ENCODE measurements at places on chromosomes 16 and 17. TPM values are rescaled to one million over a fixed set of nuclear protein-coding genes. Genes with fewer than 3 reads are reported as not detected.
A peak's percentile ranks its signal among the peaks of the same experiment; 100 is the strongest.

GRCh38 chr16:85729452-85730185 lies 21.3 kb downstream of the C16orf74 start:
- no peak for DNase-seq

DNA sequence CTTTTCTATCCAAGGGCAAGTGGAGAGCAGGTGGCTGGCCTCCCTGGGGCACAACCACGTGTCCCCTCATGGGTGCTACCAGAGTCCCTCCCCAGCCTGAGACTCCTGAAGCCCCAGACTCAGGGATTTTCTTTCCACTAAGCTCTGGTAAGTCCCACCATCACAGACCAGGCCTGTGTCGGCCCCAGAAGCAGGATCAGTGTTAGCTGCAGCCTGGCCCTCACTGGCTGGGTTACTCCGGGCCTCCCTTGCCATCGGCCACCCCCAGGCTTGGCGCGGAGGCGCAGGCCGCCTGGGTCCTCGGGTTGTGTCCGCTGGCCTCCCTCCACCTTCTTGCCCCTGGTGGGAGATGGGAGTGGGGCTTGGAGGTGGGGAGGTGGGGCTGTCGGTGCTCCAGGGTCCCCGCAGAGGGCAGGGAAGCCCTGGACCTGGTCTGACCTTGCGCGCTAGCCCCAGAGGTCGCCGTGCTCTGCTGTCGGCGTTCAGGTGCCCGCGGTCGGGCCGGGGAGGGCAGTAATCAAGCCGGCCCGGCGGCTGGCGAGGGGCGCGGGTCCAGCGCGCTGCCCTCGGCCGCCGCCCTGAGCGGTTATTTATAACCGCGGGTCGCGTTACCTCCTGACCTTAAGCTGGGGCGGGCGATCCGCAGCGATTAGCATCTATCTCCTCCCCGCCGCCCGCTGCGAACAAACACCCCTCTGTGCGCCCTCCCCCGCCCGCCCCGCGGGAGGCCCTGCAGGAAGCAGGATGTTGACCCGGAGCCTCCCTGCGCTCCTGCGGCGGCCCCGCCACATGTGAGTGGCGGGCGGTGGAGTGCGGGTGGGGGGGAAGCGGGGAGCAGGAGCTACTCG lies 78.1 kb upstream of the TOB1 start:
- peak; percentile 58 for DNase-seq

GRCh38 chr17:82840431-82840831 lies 609 bp upstream of the ZNF750 start:
- DNase-seq = no peak

- DNase-seq = no peak
Observed at GRCh38 chr16:1643521-1643920, 31.4 kb downstream of the CRAMP1 start.

GRCh38 chr17:34645594-34645993 lies 66.2 kb downstream of the TMEM132E start:
- DNase-seq = no peak

GRCh38 chr16:82820855-82821254 lies 194.1 kb downstream of the CDH13 start:
- no peak for DNase-seq

DNA sequence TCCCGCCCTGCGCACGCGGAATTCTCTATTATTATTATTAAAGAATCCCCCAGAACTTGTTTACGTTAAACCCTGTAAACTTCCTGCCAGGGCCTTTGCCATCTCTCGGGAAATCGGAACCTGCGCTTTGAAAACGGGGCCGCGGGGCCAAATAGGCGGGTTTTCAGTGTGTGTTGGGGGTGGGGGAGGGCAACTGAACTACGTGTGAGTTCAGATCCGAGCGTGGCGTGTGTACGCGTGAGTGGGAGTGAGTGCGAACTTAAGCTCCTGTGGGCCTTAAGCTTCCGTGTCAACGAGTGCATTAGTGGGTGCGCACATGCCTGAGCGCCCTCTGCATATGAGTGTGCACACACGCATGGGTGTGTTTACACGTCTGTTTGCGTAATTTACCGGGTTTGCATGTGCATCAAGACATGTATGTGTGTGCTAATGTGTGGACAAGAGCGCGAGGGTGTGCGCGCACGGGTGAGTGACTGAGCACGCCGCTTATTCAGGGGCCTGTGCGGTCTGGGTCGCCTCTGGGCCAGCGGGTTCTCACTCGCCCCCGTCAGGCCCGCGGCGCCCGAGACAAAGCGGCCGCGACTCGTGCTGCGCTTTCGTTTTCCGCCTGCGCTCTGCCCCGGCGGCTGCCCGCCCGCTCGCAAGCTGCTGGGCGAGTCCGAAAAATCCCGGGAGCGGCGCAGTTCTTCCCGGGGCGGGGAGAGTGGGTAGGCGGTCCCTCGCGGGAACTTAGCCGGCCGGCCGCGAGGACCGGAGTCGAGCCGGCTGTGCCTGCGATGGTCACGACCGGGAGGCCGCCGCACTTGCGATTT lies 1.2 kb upstream of the FOXF1 start:
- no peak for DNase-seq

DNA sequence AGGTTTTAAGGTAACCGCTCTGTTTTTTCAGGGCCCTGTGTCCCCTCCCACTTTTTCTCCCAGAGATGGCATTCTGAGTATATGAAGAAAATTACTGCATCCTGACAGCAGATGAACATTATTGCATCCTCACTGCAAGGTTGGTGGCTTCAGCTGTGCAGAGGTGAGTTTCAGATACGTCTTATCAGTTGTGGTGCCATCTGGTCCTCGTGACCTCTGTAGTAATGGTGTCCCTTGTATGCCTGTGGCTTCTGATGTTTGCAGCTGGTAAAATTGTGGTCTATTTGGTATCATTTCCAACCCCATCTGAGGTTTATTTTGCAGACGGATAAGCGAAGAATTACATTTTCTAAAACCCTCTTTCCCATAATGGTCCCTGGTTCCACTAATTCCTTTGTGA lies 417.0 kb downstream of the HS3ST3B1 start:
- no peak for DNase-seq

DNA sequence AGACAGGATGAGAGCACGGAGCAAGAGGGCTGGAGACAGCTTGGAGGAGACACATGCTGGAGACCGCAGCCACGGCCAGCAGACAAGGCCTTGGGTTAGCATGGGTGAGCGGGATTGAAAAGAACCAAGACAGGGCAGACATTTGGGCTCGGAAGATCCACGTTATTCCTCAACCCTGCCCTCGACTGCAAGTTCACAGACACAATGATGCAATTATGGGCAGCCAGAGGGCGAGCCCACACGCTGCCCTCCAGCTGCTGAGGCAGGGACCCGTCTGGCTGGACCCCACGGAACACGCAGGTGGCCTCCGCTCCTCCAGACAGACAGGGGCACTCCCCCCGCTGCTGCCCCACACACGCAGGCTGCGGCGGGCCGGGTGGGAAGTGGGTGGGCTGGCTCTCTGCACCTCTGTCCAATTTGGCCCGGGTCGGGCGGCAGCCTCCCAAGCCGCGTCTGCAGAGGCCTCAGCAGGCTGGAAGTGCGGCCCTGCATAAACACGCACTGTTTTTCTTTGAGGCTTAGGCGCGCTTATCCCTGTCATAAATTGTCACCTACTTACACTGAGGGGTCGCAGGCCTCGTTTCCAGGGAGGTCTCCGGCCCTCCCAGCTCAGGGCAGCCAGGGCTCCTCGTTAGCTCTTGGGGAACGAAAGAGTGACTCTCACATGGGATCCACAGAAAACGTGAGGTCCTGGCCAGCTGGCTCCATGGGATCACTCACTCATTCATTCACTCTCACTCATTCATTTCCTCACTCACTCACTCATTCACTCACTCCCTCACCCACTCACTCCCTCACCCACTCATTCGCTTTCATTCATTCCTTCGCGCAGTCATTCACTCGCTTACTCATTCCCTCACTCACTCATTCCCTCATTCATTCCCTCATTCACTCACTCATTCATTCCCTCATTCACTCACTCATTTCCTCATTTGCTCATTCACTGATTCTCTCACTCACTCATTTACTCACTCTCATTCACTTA lies 303.9 kb downstream of the C16orf95 start:
- DNase-seq = no peak

GRCh38 chr16:72085002-72085401 lies 8.4 kb downstream of the TXNL4B start:
- DNase-seq = no peak

- no peak for DNase-seq
Observed at GRCh38 chr16:1464196-1464893, 10.5 kb downstream of the CLCN7 start.

- DNase-seq = no peak
Observed at GRCh38 chr17:73240561-73240960, 21.1 kb downstream of the CPSF4L start.

- no peak for DNase-seq
Observed at GRCh38 chr16:66127459-66128370, 238.8 kb upstream of the CDH5 start.

- DNase-seq = no peak
Observed at GRCh38 chr17:80969030-80969673, 22.5 kb upstream of the CHMP6 start.

DNA sequence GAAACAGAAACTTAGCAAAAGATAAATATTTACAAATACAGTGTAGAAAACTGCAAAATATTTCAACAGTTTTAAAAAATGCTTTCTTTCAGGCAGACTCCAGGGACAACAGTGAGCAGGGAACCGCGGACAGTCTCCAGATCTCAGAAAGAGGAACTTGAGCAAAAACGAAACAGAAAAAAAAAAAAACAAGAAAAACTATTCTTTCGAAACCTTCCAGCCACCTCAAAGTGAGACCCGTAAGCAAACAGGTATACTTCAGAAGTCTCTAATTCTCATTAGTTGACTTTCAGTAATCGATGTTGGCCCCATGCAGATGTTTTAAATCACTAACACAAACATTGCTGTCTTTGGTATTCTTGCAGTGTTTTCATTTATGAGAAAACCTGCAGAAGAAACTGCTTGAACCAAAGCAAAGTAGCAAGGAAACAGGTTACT lies 15.7 kb upstream of the CCL1 start:
- DNase-seq = no peak

- no peak for DNase-seq
Observed at GRCh38 chr16:23950898-23951297, 115.1 kb downstream of the PRKCB start.

DNA sequence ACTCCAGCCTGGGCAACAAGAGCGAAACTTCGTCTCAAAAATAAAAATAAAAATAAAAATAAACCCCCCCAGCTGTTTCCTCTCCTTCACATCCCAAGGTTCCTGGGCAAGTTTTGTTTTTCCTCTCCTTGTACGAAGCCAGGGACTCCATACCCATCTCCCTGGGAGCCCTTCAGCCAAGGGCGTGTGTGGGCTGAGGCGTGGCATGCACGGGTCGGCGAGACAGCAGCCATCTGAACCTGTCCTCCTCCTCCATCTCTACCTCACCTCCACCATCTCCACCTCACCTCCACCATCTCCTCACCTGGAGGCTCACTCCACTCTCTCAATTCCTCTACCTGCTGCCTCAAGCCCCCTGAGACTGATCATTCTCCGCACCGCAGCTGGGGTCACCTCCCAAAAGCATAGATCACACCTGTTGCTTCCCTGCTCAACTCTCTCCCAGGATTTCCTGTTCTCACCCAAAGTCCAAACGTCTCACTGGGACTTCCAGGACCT lies 16.9 kb downstream of the AANAT start:
- DNase-seq = no peak

GRCh38 chr17:2926019-2926650 lies 129.9 kb downstream of the RAP1GAP2 start:
- no peak for DNase-seq

SLC52A1 gene
- not detected for total RNA-seq

MYL4 gene
- total RNA-seq = not detected

RAB37 gene
- total RNA-seq = 0.98 TPM

CCT6B gene
- 0.95 TPM for total RNA-seq

EVI2A gene
- total RNA-seq = 19.4 TPM

TUBB3 gene
- total RNA-seq = 0.68 TPM

NPB gene
- total RNA-seq = 0.14 TPM

ZFPM1 gene
- 17.3 TPM for total RNA-seq

SLC5A11 gene
- 0.40 TPM for total RNA-seq

SLFN14 gene
- total RNA-seq = not detected

SLC5A10 gene
- not detected for total RNA-seq

ARL6IP1 gene
- 51.9 TPM for total RNA-seq

Data from activated T-cell treated with anti-CD3 and anti-CD28 coated beads, Interleukin-2, amount 50 U/mL, for 4 hours (primary cell).